Esophagus squamous epithelium (tissue), 5 donors: ENCODE measurements at places on chromosomes 6 and 20.

- DNase-seq, result no peak
Measured at GRCh38 chr6:102215425-102215824, 821.9 kb downstream of the GRIK2 start.

DNA sequence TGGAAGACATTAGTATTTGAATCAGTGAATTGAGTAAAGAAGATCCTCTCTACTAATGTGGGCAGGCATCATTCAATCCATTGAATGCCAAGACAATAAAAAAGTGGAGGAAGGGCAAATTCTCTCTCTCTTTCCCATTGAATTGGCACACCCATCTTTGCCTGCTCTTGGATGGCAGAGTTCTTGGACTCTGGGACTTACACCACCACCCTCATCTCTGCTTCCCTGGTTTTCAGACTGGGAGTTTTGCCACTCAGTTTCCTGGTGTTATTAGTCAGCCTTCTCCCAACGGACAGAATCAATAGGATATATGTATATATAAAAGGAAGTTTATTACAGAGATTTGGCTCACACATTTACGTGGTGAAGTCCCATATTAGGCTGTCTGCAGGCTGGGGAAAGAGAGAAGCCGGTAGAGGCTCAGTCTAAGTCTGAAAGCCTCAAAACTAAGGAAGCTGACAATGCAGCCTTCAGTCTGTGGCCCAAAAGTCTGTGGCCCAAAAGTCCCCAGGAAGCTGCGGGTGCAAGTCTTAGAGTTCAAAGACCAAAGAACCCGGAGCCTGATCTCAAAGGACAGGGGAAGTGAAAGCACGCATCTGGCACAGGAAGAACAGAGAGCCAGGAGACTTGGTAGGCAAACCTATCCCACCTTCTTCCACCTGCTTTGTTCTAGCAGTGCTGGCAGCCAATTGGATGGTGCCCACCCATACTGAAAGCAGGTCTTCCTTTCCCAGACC lies 64.4 kb downstream of the SMPDL3A start:
- DNase-seq, result no peak

DNA sequence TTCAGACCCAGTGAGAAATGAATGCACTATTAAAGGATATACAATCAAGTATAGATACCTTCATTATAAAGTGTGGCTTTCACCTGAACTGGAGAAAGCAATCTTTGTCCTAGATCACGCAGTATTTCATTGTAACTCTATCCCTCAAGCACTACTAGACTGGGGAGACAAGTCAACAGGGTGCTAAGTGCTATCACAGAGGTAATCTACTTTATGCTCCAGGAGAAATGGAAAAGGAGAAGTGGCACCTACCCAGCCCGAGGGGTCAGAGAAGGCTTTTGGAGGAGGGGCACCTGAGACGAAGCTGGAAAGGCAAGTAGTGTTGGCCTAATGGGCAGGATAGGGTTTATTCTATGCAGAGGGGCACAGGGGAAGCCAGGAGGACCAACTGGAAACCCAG lies 17.1 kb downstream of the ZHX3 start:
- no peak for DNase-seq

- no peak for DNase-seq
Measured at GRCh38 chr20:40578961-40579360, 110.1 kb downstream of the MAFB start.

GRCh38 chr20:31818376-31818908 lies 714 bp upstream of the MYLK2 start:
- DNase-seq, result no peak

DNA sequence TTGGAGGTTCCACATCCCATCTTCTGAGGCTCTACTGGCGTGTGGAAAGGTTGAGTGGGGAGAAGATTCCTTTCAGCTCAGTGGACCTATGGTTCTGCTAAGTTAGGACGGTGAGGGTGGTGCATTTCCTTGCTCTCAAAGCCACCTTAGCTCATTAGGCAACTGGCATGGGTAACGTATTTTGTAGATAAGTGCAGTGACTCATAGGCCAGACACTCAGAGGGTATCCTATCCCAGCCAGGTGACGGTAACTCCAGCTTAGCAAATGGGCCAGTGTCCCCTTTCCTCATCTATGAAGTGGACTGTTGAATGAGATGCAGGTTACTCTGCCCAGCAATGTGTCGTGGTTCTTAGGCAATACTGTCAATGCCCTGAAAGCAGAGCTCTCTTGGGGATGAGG lies 3.7 kb downstream of the RPS6KA2 start:
- no peak for DNase-seq

GRCh38 chr20:63552481-63553249 lies 1.3 kb upstream of the FNDC11 start:
- DNase-seq, result no peak

GRCh38 chr6:62528894-62529526 lies 243.0 kb upstream of the KHDRBS2 start:
- no peak for DNase-seq

DNA sequence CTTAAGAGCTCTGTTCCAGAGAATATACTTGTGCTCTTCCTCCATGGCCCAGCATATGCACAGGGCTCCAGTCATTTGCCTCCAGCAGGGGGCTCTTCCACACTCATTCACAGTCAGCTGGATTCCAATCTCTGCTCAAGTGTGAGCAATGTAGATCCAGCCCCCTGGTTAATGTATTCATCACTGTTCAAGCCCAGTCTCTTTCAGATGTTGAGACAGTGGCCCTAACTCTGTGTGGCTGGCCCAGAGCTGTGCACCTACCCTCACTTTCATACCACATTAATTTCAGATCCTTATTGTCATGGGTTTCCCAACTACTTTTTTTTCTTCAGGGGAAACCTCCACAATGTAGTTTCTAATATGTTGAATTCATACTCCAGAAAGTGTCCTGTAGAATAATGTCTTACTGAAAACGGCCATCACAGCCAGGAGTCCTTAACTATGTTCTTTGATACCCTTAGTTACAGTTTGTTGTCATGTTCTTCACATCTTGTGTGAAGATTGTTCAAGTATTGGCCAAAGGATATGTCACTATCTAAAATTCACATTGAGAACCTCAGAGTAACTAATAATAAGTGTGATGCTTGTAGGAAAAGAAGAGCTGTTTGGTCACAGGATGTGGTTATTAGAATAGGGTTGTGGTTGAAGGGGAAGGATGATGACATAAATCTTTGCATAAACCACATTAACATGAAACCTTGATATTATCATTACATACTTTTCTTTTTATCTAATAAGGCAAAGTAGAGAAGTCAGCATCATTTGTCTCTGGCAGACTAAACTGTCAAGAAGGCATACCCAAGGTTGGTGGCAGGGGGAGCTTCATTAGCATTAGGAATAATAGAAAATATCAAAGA lies 14.4 kb upstream of the HLA-DQA1 start:
- no peak for DNase-seq

DNA sequence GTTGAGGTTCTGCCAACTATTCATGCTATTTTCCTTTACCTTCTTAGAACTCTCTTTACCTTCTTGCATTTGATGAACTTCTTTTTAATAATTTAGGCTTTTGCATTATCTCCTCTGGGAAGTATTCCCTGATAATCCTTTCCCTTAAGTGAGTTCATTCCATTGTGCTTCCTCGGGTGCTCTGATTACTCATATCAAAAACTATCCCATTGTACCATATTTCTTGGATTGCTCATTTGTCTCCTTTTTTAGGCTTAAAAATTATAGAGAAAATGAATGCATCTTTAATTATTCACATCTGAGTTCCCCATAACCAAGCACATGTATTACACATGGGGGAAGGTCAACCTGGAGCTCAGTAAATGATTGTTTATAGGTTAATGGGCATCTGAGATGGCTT lies 2.5 kb downstream of the CALHM4 start:
- DNase-seq, result no peak

GRCh38 chr20:56788041-56788670 lies 159.1 kb downstream of the TFAP2C start:
- no peak for DNase-seq

GRCh38 chr20:61556111-61556510 lies 304.1 kb downstream of the CDH4 start:
- no peak for DNase-seq

GRCh38 chr20:46050885-46051284 lies 21.9 kb downstream of the SLC12A5 start:
- no peak for DNase-seq

DNA sequence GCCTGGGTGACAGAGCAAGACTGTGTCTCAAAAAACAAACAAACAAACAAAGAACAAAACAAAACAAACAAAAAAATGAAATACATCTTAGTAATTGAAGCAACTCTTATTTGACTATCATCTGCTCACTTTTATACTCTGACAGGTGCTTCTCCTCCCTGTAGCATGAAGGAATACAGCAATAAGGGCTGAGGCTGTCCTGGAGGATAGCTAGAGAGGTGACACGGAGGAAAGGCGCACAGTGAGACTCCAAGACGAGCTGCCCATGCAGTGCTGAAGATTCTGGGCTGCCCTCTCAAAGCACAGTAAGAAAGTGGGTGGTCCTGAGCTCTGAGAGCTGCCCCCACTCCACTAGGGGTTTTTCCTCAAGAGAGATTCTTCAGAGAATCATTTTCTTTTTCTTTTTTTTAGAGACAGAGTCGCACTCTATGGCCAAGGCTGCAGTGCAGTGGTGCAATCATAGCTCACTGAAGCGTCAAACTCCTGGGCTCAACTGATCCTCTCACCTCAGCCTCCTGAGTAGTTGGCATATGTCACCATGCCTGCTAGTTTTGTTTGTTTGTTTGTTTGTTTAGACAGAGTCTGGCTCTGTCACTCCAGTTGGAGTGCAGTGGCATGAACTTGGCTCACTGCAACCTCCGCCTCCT lies 50.0 kb downstream of the OSTM1 start:
- no peak for DNase-seq

GRCh38 chr20:43985121-43985520 lies 70.5 kb downstream of the TOX2 start:
- DNase-seq, result no peak

DNA sequence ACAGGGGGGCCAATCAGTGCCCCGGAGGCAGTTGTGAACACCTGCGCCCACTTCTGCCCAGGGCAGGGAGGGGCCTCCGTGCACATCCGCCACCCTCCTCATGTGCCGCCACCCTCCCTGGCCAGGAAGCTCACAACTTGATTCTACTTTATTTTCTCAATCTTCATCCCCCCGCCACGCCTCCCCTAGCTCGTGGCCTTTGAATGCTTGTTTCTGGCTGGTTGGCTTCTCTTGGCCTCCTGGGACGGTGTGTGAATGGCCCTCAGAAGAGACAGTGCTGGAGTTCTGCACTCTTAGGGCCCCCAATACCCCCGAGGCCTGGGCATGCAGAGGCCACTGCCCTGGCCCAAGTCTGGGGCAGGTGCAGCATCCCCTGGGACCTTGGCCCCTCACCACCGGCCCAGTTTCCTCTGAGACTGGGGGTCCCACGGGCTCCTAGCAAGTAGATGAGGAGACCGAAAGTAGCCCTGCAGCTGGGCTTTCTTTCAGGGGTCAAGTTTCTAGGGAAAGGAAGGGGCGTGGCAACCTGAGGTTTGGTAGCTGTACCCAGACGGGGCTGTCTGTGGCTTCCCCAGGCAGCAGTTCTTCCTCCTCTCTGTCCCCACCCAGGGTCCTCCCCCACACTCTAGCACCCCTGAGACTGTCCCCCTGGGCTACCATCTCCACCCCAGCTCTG lies 1.3 kb downstream of the RGS19 start:
- DNase-seq, result no peak

DNA sequence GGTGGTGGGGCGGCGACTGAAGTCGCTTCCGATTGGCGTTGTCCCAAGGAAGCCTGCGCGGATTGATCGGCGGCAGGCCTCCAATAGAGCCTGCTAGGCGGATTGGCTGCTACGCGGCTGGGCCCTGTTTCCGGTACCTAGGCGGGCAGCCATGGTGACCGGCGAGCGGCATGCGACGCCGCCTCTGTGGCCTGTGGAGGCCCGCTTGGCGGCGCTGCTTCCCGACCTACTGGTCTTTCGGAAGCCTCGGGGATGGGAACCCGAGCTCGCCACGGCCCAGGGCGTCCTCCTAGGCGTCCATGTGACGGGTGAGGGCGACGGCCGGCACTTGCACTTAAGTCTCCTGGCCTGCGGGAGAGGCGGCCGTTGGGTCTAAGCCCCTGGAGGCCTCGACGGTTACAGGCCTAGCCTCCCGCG lies 28.1 kb downstream of the NFYA start:
- DNase-seq, result no peak

DNA sequence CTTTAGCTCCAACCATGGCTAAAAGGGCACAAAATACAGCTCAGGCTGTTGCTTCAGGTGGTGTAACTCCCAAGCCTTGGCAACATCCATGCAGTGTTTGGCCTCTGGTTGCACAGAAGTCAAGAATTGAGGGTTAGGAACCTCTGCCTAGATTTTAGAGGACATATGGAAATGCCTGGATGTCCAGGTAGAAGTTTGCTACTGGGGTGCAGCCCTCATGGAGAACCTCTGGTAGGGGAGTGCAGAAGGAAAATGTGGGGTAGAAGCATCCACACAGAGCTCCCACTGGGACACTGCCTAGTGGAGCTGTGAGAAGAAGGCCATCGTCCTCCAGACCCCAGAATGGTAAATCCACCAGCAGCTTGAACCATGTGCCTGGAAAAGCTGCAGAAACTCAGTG lies 1453.8 kb upstream of the EYS start:
- DNase-seq, result no peak

GRCh38 chr6:133637874-133638273 lies 251.0 kb upstream of the TCF21 start:
- DNase-seq, result no peak

GRCh38 chr6:30893001-30893591 lies 8.8 kb downstream of the DDR1 start:
- no peak for DNase-seq

- DNase-seq, result no peak
Measured at GRCh38 chr6:47809873-47810272, 28.0 kb downstream of the OPN5 start.

DNA sequence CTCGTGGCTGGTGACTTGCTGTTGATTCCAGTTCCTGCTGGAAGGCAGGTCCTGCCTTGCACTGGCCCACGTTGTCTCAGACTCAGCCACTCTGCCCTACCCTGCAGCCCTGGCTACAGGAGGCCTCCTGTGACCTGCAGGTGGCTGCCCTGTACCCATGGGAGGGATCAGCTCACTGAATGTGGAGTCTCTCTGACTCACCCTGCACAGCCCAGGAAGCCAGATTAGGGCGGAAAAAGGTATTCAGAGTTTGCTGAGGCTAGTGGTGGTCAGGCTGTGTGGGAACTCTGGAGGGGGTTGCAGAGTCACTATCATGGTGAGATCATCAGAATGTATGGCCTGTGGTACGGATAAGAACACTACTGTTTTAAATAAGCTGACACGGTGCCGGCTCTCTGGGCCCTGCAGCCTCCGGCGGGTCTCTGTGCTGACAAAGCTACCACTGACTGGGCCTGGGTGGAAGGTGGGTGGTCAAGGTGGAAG lies 24.7 kb upstream of the PYGB start:
- DNase-seq, result no peak

- DNase-seq, result no peak
Measured at GRCh38 chr20:31485450-31486339, 10.6 kb downstream of the REM1 start.

- no peak for DNase-seq
Measured at GRCh38 chr20:49508435-49509199, 26.1 kb upstream of the KCNB1 start.

DNA sequence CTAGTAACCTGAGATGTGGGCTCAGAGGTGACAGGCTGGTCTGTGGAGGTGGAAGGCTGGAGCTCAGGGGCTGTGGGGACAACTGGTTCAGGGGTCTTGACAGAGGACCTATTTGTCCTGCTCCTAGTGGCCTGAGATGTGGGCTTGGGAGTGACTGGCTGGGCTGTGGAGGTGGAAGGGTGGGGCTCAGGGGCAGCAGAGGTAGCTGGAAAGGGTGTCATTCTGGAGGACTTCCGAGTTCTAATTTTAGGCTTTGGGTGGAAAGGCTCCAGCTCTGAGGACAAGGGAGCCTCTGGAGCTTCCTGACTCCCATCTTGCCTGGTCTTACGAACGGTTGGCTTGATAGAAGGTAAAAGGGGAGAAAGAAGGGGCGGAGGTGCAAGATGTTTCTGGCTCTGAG lies 11.5 kb downstream of the MDC1 start:
- no peak for DNase-seq

- no peak for DNase-seq
Measured at GRCh38 chr20:58374906-58375758, 13.9 kb upstream of the VAPB start.
